CD4-positive, alpha-beta T cell (primary cell): ENCODE measurements at places on chromosomes 1 and 21. TPM values are rescaled to one million over a fixed set of nuclear protein-coding genes. Genes with fewer than 3 reads are reported as not detected.

Gene MASP2
- 0.53 TPM for total RNA-seq

Gene TMCO1
- 27.4 TPM for total RNA-seq

Gene MARK1
- total RNA-seq: not detected

Gene ATP13A2
- 27.0 TPM for total RNA-seq

Gene UTS2
- total RNA-seq: not detected

Gene CYP4A11
- total RNA-seq: not detected

Gene MPL
- total RNA-seq: not detected

Gene FNDC5
- not detected for total RNA-seq

Gene DPT
- not detected for total RNA-seq

Gene WNT4
- total RNA-seq: not detected

Gene AMIGO1
- total RNA-seq: 16.9 TPM

Gene LCE3D
- total RNA-seq: not detected

Gene LCE6A
- not detected for total RNA-seq

Gene OR10Z1
- not detected for total RNA-seq

Gene AMPD1
- not detected for total RNA-seq

Gene SPRR3
- not detected for total RNA-seq

Gene CRTC2
- 152 TPM for total RNA-seq

Gene MACF1
- total RNA-seq: 252 TPM

Gene CR1L
- total RNA-seq: not detected

Gene PGLYRP3
- not detected for total RNA-seq

Gene TXLNA
- 6.3 TPM for total RNA-seq

Gene SSBP3
- 52.4 TPM for total RNA-seq

Gene AADACL4
- total RNA-seq: not detected

Gene KRTAP12-1
- not detected for total RNA-seq

Gene FCRL1
- total RNA-seq: 0.98 TPM

Gene CMPK1
- 112 TPM for total RNA-seq

Gene CDC7
- total RNA-seq: 4.2 TPM

Gene NBPF4
- not detected for total RNA-seq

Gene MAP7D1
- total RNA-seq: 156 TPM

Gene IFNLR1
- 1.3 TPM for total RNA-seq

Gene HCN3
- 1.3 TPM for total RNA-seq

Gene PAQR6
- total RNA-seq: 3.4 TPM

Gene IVL
- not detected for total RNA-seq

Gene KCNJ6
- not detected for total RNA-seq

Gene TRIM58
- 0.16 TPM for total RNA-seq

Gene OR6N1
- not detected for total RNA-seq

Gene PDZK1
- total RNA-seq: not detected

Gene ANXA9
- total RNA-seq: not detected

Gene FABP3
- not detected for total RNA-seq

Gene RBM11
- total RNA-seq: 18.7 TPM

Gene SPRR1A
- not detected for total RNA-seq

Gene SAMSN1
- 51.2 TPM for total RNA-seq

Gene AGBL4
- not detected for total RNA-seq

Gene PGBD5
- total RNA-seq: not detected

Gene TMEM54
- total RNA-seq: not detected

Gene FCRL5
- not detected for total RNA-seq

Gene NUAK2
- total RNA-seq: 15.3 TPM

Gene ZBED6
- 25.0 TPM for total RNA-seq
